Iris pigment epithelial cell (primary cell): ENCODE measurements at places on chromosomes 13 and 19.

GRCh38 chr13:113902481-113902880 is 38.6 kb upstream of the GAS6 start:
- no peak for DNase-seq

- no peak for DNase-seq
These were observed at the start of gene GRIN3B for GRCh38 chr19:1000095-1000494. Gene GRIN3B, plus strand, starts transcription at chr19:1000419. Its CDS starts 19 bp downstream, at chr19:1000438.

DNA sequence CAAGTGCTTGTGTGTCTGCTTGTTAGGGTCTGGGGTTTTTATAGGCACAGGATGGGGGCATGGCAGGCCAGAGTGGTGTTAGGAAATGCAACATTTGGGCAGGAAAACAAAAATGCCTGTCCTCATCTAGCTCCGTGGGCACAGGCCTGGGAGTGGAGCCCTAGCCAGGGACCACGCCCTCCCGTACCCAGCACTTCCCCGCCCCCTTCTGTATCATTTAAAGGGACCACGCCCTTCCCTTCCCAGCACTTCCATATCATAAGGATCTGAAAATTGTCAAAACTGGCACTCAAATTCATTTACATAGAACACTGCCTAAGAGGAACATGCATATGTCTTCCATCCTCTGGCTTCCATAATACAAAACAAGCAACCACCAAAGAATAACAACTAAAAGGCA is 185.8 kb downstream of the B3GLCT start:
- no peak for DNase-seq

DNA sequence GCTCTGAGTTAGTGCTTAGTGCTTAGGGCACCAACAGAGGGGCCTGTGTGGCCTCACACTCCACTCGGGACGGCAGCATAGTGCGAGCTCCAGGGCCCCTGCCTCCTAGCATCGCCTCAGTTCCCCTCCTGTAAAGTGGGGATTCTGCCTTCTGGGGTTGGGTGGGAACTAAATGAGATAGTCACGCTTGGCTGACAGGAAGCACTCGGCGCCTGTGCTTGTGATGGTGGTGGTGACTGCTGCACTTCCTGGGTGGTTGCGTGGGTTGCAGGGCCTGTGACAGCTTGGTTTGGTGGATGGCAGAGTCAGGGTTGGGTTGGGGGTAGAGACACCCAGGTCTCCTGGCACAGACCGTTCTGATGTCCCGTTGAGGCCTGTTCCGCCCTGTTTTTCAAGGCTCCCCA is 7.7 kb downstream of the PLEKHF1 start:
- DNase-seq: no peak

DNA sequence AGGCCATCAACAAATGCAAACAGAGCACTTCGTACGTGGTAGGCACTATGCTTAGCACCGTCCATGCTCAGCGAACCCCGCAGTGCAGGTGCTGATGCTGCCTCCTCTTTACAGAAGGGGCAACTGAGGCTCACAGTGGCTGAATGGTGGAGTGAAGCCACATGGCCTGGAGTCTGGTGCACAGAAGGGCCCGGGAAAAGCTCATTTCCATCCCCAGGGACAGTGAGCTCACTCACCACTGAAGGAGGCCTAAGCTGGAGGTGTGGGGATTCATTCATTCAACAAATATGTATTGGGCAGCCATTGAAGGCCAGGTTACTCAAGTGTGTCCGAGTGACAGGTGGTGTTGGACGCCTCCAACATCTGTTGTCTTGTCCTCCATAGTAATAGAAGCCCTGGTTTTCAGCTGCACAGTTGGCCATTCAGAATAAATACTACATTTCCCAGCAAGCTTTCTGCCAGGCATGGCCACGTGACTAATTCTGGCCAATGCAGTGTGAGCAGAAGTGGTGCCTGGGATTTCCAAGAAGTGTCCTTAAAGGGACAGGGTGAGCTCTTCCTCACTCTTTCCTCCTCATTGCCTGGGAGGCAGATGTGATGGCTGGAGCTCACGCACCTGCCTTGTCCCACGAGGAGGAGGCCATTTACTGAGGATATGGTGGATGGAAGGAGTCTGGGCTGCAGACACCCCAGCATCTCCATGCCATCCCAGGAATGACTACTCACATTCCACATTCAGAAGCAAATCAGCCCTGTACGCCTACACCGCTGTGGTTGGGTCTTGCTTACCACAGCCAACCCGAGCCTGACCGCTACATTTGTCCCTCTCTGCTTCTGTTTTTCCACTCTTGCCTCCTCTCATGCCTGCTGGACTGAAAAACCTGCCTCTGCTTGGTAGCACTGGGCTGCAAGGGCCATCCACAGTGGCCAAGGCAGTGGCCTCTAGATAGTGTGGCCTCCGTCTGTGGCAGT is 2.3 kb upstream of the ZNRF4 start:
- DNase-seq: peak; percentile 53

GRCh38 chr13:43054803-43055802 is 31.7 kb downstream of the DNAJC15 start:
- peak; percentile 81 for DNase-seq

- DNase-seq: no peak
These were observed 37.5 kb upstream of the GPR183 start for GRCh38 chr13:99344610-99345208.

DNA sequence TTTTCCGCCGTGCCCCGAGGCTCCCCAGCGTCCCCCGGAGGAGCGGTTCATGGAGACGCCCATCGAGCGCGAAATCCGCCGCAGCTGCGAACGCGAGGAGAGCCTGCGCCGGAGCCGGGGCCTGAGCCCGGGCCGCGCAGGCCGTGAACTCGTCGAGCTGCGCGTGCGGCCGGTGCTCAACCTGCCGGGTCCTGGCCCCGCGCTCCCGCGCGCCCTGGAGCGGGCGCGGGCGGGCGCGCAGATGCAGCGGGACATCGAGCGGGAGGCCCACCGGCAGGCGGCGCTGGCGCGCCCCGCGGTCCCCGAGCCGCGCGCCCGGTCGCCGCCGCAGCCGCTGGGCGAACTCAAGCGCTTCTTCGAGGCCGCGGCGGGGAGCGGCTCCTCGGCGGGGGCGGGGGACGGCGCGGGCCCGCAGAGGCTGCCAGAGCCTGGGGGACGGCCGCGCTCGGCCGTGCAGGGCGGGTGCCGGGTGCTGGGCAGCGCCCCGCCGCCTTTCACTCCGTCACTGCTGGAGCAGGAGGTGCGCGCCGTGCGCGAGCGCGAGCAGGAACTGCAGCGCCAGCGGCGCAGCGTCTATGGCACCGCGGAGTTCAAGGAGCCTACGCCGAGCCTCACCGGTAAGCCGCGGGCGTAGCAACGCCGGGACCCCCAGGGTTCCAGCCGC is 807 bp downstream of the MISP3 start:
- peak; percentile 89 for DNase-seq

- no peak for DNase-seq
These were observed 5.2 kb upstream of the IFT88 start for GRCh38 chr13:20561741-20562140.

GRCh38 chr19:1076951-1077350 is 10.0 kb downstream of the ARHGAP45 start:
- no peak for DNase-seq

DNA sequence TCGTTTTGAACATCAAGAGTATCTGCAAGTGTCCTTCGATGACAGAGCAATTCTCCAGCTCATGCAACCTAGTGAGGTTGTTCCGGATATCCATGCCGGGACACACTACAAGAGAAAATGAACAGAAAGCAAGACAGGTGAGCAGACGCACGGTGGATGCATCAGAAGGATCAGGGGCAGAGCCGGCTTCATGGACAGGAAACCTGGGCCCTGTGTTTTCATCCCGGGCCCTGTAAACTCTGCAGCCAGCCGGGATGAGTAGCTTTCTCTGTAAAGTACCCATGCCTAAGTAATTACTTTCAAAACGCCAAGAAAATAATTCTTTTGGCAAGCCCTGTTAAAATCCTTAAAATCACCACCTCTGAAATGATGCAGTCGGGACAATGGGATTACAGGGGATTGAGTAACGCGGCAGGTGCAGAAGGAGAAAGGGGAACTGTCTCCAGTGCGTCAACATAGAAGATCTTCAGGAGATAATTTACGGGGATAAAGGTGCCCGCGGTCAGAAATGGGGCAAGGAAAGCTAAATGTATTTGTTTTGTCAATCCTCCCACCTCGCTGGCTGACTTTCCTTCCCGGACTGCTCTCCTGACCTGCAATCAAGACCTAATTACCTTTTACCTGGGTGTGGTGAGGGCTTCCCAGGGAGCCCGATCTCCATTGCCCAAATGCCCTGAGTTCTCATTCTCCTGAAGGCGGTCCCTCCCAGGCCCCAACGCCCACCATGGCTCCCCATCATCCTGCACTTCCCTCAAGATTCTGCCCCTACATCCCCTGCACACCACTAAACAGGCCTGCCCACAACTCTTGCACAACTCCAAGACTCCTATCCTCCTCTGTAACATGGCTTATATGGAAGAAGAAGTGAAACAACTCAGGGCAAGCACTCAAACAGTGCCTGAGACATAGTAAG is 26.2 kb downstream of the INSR start:
- no peak for DNase-seq

GRCh38 chr13:67438465-67438864 is 208.3 kb upstream of the PCDH9 start:
- peak; percentile 1 for DNase-seq

- DNase-seq: peak; percentile 65
These were observed at the start of gene MYH14 for GRCh38 chr19:50203281-50204080. Gene MYH14, plus strand, starts transcription at chr19:50203622. Its CDS starts 6,744 bp downstream, at chr19:50210366.

- DNase-seq: no peak
These were observed 9.4 kb downstream of the FLT1 start for GRCh38 chr13:28485551-28485950.

- no peak for DNase-seq
These were observed 4.7 kb downstream of the SERP2 start for GRCh38 chr13:44378277-44378676.

GRCh38 chr13:44300895-44301638 is 72.6 kb upstream of the SERP2 start:
- DNase-seq: peak; percentile 86

- DNase-seq: peak; percentile 76
These were observed 46.2 kb downstream of the ACTN4 start for GRCh38 chr19:38693380-38694223.

- DNase-seq: no peak
These were observed 8.6 kb downstream of the EFNB2 start for GRCh38 chr13:106526738-106527444.
